CD4-positive, alpha-beta T cell treated with Interleukin-6 at 100 ng/mL for 8 hours (primary cell): ENCODE measurements at places on chromosomes 16 and 17.
A peak's percentile ranks its signal among the peaks of the same experiment; 100 is the strongest.

GRCh38 chr17:19568016-19568350 lies 34.3 kb downstream of the SLC47A1 start:
- no peak for DNase-seq

DNA sequence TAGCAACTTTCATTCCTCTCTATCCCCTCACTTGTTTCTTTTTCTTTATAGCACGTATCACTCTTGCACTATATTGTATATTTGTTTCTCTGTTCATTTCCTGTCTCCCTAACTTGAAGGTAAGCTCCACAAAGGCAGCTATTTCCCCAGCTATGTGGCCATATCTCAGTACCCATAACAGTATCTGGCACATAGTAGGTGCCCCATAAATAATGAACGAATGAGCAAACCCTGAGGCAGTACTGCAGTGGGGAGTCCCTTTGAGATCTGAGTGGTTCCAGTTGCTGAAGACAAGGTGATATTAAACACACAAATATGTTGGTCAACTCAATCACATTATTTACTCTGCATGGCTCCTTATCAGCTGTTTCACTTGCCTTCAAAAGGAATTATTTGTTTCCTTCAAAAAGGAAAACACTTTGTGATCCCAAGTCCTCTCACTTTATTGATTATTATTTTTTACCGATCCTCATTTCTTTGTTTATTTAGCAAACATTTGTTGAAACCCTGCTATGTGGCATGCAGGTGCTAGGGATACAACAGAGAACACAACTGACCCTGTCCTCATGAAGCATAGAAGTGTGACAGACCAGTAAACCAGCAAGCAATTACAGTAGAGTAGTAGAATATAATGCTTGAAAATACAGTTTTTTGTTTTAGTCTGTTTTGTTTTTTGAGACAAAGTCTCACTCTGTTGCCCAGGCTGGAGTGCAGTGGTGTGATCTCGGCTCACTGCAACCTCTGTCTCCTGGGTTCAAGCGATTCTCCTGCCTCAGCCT lies 5.7 kb upstream of the ADAP2 start:
- DNase-seq = no peak

GRCh38 chr16:89575247-89576152 lies at the start of gene CPNE7:
Gene CPNE7 (plus strand): TSS chr16:89575758. CDS start chr16:89575898, 140 bp downstream.
- no peak for DNase-seq

GRCh38 chr17:74960570-74961342 lies 11.8 kb downstream of the HID1 start:
- DNase-seq = peak; percentile 33

GRCh38 chr17:50890675-50891516 lies 24.7 kb upstream of the TOB1 start:
- no peak for DNase-seq

GRCh38 chr17:2044263-2044894 lies 2.6 kb downstream of the OVCA2 start:
- DNase-seq = no peak

DNA sequence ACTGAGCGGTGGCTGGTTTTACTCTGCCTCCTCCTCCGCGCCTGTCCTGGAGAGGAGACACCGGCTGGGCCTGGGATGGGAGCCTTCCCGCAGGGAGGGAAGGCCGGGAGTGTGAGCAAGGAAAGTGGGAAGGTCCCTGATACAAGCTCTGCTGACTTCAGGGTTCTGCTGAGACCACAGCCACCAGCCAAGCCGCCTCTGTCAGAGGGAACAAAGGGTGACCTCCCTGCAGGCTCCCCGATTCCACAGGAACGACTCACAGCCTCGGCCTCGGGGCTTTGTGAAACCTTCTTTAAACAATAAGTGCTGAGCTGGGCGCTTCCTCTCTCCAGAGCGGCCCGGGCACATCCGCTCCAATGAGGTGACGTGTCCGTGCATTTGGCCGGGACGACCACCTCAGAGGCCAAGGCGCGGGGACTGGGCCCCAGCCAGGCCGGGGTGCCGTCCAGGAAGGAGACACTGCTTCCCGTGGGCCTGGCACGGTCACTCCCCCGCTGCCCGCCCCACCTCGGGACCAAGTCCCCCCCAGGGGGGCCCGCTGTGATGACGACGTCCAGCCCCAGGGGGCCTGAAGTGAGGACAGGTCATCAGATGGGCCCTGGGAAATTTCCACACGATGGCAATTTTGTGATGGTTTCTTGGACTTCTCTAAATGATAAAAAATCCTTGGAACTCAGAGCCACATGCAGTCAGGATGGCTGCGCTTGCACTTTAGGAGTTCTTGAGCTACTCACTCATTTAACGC lies 11.8 kb upstream of the CIBAR2 start:
- DNase-seq = no peak

GRCh38 chr17:65518256-65518655 lies 43.2 kb downstream of the AXIN2 start:
- DNase-seq = no peak

DNA sequence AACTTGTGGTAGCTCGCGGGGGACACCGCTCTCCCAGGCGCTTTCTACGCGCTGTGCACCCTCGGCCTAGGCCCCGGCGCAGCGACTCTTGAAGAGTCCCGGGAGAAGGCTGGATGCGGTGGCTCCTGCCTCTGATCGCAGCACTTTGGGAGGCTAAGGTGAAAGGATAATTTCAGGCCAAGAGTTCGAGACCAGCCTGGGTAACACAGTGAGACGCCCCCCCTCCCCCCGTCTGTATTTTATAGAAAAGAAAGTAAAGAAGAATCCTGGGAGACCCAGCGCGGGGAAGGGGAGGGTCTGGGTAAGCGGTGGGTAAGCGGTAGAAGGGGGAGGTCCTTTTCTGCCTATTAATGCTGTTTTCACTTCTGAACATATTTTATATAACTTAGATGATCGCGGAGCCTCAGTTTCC lies 486 bp upstream of the PLLP start:
- no peak for DNase-seq

GRCh38 chr16:23391381-23392222 lies 61.4 kb downstream of the COG7 start:
- no peak for DNase-seq

DNA sequence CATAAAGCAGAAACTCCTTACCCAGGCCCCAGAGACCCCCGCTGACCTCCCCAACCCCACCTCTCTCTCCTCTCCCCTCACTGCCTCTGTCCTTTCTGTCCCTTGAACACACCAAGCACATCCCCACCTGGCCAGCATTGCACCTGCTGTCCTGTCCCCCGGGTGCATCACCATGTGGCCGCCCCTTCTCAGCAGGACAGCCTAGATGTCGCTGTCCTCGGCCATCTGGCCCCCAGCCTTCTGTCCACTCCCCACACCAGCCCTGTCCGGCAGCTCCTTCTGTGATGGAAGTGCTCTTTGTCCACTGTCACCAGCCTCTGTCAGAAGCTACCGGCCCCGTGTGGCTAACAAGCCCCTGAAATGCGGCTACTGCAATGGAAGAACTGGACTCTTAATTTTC lies 12.3 kb upstream of the MPRIP start:
- DNase-seq = no peak

GRCh38 chr16:66359012-66359411 lies 7.5 kb upstream of the CDH5 start:
- DNase-seq = no peak

DNA sequence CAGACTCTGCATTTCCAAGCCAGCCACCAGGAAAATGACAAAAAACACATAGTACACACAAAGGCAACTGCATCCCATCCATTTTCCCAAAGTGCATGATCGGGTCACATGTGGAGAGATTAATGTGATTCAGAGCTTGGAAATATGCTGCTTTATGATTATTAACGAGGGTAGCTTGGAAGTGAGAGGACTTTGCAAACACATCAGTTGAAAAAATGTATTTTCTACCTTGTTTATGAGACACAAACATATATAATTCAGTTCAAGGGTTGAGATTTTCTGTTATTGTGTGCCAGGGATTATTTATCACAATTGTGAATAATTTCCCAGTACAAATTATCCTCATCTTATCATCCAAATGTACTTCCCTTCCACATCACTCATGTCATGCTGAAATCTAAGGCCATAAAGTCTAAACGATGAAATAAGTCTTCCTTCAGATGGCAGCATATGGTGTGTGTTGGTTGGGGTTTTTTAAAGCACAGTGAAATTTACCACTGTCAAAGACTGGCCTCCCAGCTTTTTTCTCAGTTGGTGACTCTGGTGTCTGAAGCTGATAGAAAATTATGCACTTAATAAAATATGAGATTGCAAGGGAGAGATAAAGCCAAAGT lies 104.7 kb upstream of the ADAMTS18 start:
- DNase-seq = no peak

DNA sequence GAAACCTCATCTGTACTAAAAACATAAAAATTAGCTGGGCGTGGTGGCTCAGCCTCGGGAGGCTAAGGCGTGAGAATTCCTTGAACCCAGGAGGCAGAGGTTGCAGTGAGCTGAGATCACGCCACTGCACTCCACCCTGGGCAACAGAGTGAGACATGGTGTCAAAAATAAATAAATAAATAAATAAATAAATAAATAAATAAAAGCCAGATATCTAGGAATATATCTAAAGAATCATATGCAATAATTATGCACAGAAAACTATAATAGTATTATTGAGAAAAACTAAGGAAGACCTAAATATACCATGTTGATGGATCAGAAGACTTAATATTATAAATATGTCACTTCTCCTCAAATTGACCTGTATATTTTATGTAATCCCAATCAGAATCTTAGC lies 37.0 kb downstream of the TMC7 start:
- no peak for DNase-seq

GRCh38 chr17:36131421-36131820 lies 27.8 kb downstream of the CCL4 start:
- DNase-seq = no peak
